ENCODE measurements at places on chromosomes 1 and 21. TPM values are rescaled to one million over a fixed set of nuclear protein-coding genes. Genes with fewer than 3 reads are reported as not detected.
A peak's percentile ranks its signal among the peaks of the same experiment; 100 is the strongest.

Gene NSL1
- 28.7 TPM for total RNA-seq

Gene NEK2
- 4.4 TPM for total RNA-seq

Gene AIRE
- total RNA-seq, result not detected

Gene PTPRF
- 45.1 TPM for total RNA-seq

DNA sequence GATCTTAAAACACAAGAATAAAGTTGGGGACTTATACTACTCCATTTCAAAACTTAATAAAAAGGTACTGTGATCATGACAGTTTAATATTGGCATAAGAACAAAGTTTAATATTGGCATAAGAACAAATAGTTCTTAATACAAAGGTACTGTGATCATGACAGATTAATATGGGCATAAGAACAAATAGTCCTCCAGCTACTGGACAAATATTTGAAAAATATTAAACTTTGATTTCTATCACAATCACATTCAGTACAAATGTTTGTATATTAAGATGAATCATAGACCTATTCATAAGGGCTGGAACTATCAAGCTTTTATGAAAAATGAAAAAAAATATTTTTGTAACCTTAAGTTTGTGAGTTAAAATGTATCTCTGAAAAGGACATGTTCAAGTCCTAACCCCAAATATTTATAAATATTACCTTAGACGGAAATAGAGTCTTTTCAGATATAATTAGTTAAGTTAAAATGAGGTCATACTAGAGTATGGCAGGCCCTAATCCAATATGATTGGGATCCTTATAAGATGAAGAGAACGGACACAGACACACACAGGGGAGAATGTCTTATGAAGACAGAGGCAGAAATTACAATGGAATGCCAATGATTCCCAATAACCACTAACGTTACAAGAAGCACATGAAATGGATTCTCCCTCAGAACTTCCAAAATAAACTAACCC, 79.1 kb upstream of the RGS1 start:
- DNase-seq, result no peak

- DNase-seq, result no peak
Measured at GRCh38 chr1:107175102-107175909, 34.5 kb downstream of the NTNG1 start.

GRCh38 chr1:225977937-225978748, 21.0 kb downstream of the SDE2 start:
- peak; percentile 71 for DNase-seq

GRCh38 chr1:214455971-214456867, 95.2 kb downstream of the PTPN14 start:
- no peak for DNase-seq

GRCh38 chr1:40224040-40224439, 23.7 kb upstream of the TMCO2 start:
- DNase-seq, result no peak

GRCh38 chr1:186535388-186536133, 74.6 kb upstream of the PDC start:
- DNase-seq, result no peak
